ENCODE measurements at places on chromosomes 7 and 10.

DNA sequence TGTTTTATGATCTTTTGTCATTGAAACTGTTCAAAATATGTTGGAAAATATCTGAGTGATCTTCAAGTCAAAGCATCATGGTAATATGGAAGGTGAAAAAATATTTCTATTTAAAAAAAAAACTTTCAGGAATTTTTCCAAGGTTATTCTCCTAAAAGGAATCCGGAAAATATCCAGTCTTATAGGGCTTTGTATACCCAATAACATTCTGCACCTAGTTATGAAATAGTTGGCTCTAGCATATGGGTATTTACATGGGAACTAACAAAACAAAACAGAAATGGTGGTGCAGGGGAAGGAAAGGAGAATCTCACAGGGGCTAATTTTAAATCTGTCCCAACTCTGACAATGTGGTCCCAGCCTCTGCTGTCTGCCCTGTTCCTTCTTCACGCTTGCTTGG lies 167.1 kb upstream of the RHEB start:
- no peak for DNase-seq

DNA sequence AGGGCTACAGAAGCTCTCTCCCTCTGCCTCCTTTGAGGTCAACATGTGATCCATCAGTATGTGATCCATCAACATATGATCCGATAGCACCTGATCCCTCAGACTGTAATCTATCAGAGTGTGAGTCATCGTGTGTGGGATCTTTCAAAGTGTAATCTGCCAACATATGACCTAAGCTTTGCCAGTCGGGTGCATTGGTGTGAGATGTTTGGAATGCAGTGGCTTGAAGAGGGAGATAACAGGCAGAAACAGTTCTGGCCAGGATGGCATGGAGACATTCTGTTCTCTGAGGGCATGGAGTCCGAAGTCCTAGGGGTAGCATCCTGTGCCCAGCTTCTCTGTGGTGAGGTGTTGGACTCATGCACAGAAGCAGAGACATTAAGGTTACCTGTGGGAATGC lies 217.7 kb upstream of the ETV1 start:
- DNase-seq, result no peak

- DNase-seq, result peak; percentile 69
Measured at GRCh38 chr7:131212114-131212513, 115.6 kb upstream of the MKLN1 start.

- DNase-seq, result no peak
Measured at GRCh38 chr10:10596256-10596655, 421.4 kb upstream of the CELF2 start.

GRCh38 chr10:69479240-69480067 lies 28.2 kb downstream of the TSPAN15 start:
- no peak for DNase-seq

- DNase-seq, result no peak
Measured at GRCh38 chr7:128003787-128004186, 27.4 kb downstream of the LRRC4 start.

GRCh38 chr7:68258609-68259008 lies 1262.0 kb downstream of the TYW1 start:
- peak; percentile 17 for DNase-seq

- DNase-seq, result no peak
Measured at GRCh38 chr7:130879191-130879590, 145.2 kb upstream of the KLF14 start.

DNA sequence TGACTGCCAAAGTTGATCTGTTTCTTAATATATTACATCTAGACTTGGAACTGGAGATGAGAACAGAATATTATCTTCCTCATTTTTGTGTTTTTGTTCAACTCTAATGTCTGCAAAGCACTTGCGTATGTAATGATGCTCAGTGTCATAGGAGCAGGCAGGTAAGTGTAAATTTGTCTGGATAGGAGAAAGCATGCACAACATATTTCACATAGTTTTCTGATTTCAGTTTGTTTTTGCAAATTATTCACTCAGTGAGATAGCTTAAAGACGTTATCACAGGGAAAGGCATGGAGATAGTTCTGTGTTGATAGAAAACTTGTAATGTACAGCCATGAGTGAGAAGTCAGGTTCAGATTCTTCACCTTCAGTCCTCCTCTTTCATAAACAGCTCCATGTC lies 84.8 kb downstream of the CFTR start:
- DNase-seq, result no peak
